Endothelial cell of coronary artery (primary cell): ENCODE measurements at places on chromosomes 7 and 10. TPM values are rescaled to one million over a fixed set of nuclear protein-coding genes. Genes with fewer than 3 reads are reported as not detected.

Gene C10orf62
- total RNA-seq, result not detected in 2 replicates

Gene SFTPA1
- not detected in 2 replicates for total RNA-seq

Gene FXYD4
- total RNA-seq, result not detected in 2 replicates

Gene CALD1
- total RNA-seq, result 204 and 330 TPM in 2 replicates

Gene C7orf33
- not detected in 2 replicates for total RNA-seq

Gene OR13A1
- total RNA-seq, result not detected in 2 replicates

Gene SNX10
- total RNA-seq, result 0.19 and 0.54 TPM in 2 replicates

Gene TMEM229A
- not detected in 2 replicates for total RNA-seq

Gene STEAP2
- total RNA-seq, result 0.81 and 1.2 TPM in 2 replicates

Gene ITGA8
- total RNA-seq, result under 0.01 and 0.18 TPM in 2 replicates

Gene RPEL1
- total RNA-seq, result under 0.01 TPM in 1 of 2 replicates, not detected in the other

Gene FAM25A
- not detected in 2 replicates for total RNA-seq

Gene ZC3HAV1
- total RNA-seq, result 24.0 and 38.4 TPM in 2 replicates

Gene FAM221A
- total RNA-seq, result 3.4 and 5.0 TPM in 2 replicates
